ENCODE measurements at places on chromosomes 1 and 21. TPM values are rescaled to one million over a fixed set of nuclear protein-coding genes. Genes with fewer than 3 reads are reported as not detected.
A peak's percentile ranks its signal among the peaks of the same experiment; 100 is the strongest.

EXO1 gene
- 49.3 TPM for total RNA-seq

ADIPOR1 gene
- 69.4 TPM for total RNA-seq

LCE1E gene
- total RNA-seq = not detected

RUNX1 gene
- total RNA-seq = 80.4 TPM

NLRP3 gene
- 1.3 TPM for total RNA-seq

IL24 gene
- 22.2 TPM for total RNA-seq

CELA2A gene
- total RNA-seq = not detected

RHBG gene
- not detected for total RNA-seq

CFHR2 gene
- total RNA-seq = not detected

GRCh38 chr21:35852820-35853219 is 207.5 kb downstream of the SETD4 start:
- no peak for DNase-seq

DNA sequence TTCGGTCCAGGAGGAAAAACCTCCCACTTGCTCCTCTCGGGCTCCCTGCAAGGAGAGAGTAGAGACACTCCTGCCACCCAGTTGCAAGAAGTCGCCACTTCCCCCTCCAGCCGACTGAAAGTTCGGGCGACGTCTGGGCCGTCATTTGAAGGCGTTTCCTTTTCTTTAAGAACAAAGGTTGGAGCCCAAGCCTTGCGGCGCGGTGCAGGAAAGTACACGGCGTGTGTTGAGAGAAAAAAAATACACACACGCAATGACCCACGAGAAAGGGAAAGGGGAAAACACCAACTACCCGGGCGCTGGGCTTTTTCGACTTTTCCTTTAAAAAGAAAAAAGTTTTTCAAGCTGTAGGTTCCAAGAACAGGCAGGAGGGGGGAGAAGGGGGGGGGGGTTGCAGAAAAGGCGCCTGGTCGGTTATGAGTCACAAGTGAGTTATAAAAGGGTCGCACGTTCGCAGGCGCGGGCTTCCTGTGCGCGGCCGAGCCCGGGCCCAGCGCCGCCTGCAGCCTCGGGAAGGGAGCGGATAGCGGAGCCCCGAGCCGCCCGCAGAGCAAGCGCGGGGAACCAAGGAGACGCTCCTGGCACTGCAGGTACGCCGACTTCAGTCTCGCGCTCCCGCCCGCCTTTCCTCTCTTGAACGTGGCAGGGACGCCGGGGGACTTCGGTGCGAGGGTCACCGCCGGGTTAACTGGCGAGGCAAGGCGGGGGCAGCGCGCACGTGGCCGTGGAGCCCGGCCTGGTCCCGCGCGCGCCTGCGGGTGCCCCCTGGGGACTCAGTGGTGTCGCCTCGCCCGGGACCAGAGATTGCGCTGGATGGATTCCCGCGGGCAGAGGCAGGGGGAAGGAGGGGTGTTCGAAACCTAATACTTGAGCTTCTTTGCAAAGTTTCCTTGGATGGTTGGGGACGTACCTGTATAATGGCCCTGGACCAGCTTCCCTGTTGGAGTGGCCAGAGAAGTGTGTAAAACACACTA is 45.3 kb downstream of the MRPL39 start:
- peak; percentile 87 for DNase-seq

GRCh38 chr1:76607717-76608116 is 259.6 kb upstream of the ST6GALNAC5 start:
- DNase-seq = no peak

DNA sequence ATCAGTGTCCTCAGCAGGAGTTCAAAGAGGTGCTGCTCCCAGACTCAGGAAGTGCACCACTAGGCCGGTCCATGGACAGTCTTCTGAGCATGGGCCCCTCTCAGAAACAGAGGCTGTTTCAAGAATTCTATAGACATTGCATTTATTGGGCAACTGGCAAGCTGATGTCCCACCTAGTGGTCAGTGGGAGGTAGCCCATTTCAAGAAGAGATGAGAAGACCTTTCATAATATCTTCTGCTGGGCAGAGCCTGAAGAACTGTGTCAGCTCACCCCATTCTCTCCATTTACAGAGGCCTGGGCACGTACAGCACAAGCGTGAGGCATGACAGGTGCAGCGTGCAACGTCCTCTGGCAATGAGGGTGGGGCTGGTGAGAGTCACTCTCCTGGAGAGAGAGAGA is 216.0 kb downstream of the DYRK1A start:
- no peak for DNase-seq

DNA sequence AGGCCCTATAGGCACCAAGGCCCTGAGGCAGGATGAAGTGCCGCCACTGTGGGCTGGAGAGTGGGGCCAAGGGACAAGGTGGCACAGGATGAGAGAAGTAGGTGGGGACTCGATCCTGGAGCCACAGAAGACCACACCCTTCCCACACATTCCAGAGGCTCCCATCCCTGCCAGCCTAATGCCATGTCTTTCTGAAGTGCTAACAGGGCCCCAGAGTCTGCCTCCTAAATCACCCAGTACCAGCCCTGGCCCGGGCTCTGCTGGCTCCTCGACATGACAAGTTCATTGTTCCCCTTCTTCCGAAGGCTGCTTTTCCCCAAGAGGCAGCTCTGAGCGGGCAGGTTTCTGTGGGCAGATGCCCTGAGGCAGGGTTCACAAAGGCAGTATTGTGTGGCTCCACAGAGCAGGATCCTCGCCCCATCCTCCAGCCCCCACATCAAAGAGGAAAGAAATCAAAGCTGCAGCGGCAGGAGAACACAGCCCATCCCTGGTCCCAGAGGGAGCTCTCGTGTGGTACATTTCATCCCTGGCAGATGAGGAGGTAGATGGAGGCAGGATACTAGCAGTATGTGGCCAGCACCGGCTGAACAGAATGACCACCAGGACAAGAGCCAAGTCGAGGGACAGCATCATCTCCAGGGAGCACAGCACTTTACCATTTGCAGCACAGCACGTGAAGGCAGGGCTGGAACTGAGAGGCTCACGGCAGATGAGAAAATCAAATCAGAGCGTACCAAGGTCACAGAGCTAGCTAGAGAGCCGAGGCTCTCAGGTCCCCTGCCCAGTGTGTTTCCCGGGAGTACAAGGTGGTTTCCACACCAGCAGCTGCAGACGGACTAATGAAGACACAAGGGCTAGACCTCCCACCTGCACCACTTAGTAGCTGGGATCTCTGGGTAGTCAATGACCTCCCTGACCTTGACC is 64.8 kb downstream of the SYF2 start:
- DNase-seq = no peak

DNA sequence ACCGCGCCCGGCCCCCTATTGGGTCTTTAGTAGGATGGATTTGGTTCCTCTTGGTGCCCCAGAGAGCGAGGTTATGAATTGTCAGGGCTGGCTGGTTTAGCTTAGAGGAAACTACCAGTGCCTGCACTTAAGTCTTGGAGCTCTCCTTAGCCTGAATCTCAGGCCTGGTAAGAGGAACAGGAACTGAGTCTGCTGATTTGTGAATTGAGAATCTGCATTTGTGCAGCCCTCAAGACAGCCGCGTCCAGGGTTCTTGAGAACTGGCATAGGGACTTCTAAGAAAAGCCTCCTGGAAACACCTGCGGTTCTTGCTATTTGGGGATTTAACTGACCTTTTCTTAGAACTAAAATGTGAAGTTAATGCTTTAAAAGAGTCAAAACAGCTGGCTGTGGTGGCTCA is 1.7 kb downstream of the NECAP2 start:
- DNase-seq = no peak

DNA sequence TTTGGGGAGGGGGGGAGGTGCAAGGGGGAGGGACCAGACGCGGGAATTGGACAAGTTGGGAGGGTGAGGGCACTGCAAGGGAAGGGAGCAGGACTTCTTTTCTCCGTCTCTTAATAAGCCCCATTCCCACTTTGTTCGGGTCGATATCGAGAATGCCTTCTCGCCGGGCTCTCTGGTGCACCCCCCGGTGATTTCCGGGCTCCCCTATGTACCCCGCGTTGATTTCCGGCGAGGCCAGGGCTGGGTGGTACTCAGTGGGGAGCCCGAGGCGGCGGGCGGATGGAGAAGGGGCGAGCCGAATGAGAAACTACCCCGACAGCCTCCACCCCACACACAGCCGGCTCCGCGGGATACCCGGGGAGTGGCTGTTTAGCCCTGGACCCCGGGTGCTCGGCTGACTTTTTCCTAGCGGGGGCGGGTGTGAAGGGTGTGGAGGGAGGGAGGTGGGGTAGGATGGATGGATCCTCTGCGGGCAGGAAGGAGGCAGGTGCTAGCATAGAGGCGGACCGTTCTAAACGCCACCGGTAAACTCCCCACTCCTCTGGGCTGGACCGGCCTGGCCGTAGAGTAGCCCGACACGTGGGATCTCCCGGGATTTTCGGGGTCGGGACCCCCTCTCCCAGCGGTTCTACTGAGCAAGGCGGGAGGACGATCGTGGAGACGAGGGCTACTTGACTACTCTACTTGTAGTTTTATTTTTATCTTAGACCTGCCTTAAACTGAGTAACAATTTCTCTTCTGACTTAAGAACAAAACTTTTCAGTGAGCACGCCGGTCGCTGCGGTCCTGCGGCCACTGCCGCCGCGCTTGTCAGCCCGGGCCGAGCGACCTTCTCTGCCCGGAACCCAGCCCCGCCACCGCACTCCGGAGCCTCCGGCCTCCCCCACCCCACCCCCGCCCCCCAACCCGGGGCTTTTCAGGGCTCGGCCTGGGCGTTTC is 1.0 kb downstream of the RNF220 start:
- DNase-seq = no peak

DNA sequence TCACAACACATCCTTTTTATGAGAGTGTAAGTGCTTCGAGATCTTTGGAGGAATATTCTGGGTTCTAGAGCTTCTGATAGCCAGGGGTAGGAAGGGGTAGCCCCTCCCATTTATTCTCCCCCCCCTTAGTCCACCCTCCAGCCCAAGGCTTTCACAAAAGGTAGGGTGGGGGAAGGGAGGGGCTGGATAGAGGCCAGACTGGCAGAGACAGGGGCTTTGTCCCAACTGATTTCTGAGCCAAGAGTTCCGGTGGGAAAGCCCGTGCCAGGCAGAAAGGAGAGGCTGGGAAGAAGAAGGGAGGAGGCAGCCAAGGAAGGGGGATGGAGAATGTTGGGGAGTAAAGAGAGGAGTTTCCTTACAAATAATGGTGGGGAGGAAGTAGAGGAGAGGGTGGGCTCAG is 3.1 kb downstream of the BCAN start:
- no peak for DNase-seq

- DNase-seq = no peak
Measured at GRCh38 chr1:214103778-214104177, 116.0 kb downstream of the PROX1 start.

GRCh38 chr1:227544067-227545050 is 19.0 kb upstream of the ZNF678 start:
- no peak for DNase-seq

- DNase-seq = no peak
Measured at GRCh38 chr1:172069534-172069933, 228.2 kb downstream of the DNM3 start.
